ENCODE measurements at places on chromosomes 1 and 21.

DNA sequence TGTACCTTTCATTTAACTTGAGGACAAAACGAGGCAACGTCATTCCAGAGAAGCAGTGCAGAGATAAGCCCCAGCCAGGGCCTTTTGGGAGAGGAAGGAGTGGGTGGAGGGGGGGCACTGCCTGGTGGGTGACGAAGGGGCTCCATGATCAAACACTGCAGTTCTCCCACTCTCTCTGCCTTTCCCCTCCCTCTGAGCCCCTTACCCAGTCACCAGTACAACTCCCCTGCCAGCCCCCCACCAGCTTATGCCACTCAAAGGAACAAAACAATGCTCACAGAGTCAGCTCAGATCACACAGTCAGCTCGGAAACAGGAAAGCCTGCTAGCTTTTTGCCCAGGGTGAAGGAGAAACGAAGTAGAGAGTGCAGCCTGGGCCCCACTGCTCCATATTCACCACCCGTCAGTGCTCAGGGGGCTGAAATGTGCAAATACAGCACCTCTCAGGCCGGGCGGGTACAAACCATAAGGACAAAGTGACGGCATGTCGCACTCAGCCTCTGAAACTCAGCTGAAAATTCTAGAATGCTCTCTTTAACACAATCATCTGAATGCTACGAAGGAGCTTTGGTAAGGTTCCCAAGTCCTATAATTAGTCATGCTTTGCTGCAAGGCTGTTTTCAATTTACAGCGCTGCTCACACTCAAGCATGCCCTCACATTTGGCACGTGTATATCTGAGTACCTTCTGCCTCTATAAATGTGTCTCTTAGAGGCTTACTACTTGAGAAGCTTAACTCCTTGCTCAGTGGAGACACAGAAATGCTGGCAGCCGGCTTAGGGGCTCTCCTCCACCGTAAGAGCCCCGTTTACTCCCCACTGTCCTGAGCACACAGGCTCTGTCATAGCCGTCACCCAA lies 65.8 kb upstream of the RAB4A start:
- DNase-seq: no peak

GRCh38 chr1:111597426-111597825 lies 22.2 kb upstream of the RAP1A start:
- no peak for DNase-seq

- peak; percentile 86 for DNase-seq
Measured at GRCh38 chr1:41898191-41898713, 20.5 kb downstream of the HIVEP3 start.

DNA sequence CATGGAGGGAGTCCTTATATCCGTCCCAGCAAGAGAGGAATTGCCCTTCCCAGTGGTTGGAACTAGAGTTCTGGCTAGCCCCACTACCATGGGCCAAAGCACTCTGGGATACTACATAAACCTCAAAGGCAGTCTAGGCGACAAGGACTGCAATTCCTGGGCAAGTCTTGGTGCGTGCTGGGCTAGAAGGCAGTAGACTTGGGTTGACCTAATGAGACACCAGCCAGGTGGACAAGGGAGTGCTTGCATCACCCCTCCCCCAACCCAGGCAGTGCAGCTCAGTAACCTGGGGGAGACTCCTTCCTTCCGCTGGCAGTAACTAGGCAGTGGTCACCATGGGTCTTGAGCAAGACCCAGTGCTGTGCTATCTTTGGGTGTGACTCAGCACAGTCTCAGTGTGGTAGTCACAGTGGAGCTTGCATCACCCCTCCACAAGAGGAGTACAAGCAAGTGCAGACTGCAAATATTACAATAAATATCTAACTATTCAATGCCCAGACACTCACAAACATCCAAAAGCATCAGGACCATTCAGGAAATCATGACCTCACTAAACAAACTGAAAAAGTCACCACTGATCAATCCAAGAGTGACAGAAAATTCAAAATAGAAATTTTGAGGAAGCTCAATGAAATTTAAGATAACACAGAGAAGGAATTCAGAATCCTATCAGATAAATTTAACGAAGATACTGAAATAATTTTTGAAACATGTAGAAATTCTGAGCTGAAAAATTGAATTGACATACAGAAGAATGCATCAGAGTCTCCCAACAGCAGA lies 84.7 kb upstream of the LYPLAL1 start:
- DNase-seq: no peak

DNA sequence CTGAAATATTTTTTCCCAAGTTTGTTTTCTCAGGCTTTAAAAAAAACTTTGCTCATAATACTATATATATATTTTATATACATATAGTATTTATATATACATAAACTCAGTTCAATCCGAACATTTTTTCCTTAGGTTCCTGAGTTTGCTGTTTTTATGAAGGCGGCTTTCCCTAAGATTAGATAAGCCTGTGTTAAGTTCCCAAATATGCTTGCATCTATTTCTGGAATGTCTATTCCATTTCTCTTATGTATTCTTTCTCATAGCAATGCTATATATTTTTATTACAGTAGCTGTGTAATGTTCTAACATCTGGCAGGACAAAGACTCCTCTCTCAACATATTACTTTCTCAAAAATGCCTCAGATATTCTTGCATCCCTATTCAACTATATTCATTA lies 45.9 kb downstream of the ADSS2 start:
- DNase-seq: no peak

- no peak for DNase-seq
Measured at GRCh38 chr1:160075836-160076235, 5.5 kb upstream of the KCNJ9 start.

DNA sequence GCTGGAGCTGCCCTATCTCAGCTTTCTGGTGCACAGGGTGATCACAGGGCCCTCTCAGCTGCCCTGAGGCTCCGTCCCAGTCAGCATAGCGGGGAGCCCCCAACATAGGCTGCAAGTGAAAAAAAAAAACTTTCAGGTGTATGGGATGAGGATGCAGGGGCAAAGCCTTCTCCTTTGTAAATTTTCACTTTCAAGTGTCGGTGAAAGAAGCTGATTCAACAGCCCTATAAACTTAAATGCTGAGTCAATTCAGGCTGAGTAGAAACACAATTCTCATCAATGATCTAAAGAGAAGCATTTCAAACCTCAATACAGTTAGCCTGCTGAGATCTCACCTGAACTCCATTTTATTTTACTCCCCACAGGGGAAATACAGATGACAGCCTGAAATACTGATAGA lies 171.2 kb downstream of the SEC16B start:
- no peak for DNase-seq

DNA sequence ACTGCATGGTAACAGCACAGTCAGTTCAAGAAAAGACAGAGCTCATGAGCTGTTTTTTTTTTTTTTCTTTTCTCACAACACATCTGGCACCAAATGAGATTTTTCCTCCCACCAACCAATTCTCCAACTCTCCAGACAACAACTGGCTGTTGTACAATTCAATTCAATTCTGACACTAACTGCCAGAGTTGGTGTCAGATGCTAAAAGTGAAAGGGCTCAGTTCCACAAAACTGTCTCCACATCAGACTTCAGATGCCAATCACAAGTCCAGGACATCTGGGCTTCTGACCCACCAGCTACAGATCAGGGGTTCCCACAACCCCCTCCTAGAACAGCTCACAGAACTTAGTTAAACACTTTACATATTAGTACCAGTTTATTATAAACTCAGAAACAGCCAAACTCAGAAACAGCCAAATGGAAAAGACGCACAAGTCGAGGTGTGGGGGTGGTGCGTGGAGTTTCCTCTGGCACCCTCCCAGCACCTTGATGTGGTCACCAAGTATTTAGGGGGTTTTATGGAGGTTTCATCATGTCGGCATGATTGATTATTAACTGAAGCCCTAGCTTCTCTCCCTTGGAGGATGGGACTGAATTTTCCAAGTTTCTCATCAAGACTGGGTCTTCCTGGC lies 39.2 kb upstream of the LRRC8D start:
- peak; percentile 44 for DNase-seq

DNA sequence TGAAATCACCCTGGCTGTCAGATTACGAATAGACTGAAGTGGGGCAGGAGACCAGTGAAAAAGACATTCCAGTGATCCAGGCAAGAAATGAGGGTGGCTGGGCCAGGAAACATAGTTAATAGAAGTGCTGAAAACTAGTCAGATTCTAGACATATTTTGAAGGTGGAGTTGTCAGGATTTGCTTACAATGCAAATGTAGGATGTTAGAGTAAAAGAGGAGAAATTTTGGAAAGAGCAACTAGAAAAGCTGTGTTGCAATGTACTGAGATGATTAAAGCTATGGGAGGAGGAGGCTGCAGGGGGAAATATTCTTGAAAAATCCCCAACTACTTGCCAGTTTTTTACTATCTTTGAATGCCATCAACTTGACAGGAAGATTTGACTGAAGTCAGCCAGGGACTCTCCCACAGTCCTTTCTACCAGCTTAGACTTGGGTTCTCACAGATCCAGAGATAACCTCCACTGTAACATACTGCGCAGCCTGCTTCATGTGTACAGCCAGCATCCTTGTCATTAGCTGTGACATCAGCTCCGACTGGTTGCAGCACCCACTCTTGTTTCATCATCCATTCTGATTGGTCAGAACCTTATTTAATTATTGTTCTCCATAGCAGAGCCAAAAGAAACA lies 109.7 kb downstream of the TSEN15 start:
- DNase-seq: peak; percentile 89

DNA sequence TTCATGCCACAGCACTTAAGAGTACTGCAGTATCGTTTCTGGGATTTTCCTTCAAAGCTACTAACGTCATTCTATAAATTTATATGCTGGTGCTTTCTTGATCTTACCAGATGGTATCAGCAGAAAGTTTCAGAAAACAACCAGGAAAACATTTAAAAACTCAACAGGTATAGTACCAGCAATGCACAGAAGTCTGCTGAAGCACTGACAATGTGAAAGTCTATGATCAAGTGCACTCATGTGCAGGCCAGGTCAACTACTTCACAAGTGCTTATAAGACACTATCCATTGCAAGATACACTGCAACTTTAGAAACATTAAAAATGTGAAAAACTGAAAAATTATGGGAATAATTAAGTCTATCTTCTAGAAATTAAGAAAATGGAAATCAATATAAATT lies 34.7 kb downstream of the LYST start:
- DNase-seq: no peak

GRCh38 chr1:147409886-147410285 lies 131.4 kb upstream of the BCL9 start:
- DNase-seq: no peak

DNA sequence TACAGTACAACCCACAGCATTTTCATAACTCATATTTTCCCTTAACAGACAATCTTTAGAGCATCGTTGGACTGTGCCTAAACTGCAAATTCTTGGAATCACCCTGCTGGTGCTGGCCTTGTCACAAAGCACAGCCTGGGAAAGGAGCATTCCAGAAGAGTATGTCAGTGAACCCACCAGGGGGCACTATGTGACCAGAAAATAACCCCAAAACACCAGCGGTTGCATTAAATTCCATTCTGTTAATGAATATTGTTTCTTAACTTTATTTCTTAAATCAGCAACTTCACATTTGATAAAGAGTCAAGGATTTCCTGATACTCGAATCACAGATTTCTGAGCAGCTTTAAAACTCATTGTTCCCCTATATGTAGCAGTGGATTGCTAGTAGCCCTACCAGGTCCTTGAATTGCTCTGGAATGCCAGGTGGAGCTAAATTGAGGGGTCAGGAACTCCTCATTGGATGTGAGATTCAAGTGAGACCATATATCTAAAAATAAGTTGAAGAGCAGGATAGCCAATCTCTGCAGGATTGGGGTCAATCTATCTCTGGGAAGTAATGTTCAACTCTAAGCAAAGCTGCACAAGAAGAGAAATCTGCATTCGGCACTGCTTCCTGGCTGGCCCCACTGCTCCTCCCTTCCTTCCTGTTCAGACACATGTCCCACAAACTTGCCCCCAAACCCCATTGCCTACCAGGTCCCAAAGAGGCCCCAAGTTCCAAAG lies 12.7 kb upstream of the RAB4A start:
- peak; percentile 64 for DNase-seq

GRCh38 chr1:151324390-151324930 lies 2.8 kb downstream of the PI4KB start:
- DNase-seq: no peak

- DNase-seq: no peak
Measured at GRCh38 chr1:7623842-7624241, 147.3 kb upstream of the VAMP3 start.

GRCh38 chr1:154896771-154897286 lies 26.7 kb upstream of the KCNN3 start:
- DNase-seq: no peak

DNA sequence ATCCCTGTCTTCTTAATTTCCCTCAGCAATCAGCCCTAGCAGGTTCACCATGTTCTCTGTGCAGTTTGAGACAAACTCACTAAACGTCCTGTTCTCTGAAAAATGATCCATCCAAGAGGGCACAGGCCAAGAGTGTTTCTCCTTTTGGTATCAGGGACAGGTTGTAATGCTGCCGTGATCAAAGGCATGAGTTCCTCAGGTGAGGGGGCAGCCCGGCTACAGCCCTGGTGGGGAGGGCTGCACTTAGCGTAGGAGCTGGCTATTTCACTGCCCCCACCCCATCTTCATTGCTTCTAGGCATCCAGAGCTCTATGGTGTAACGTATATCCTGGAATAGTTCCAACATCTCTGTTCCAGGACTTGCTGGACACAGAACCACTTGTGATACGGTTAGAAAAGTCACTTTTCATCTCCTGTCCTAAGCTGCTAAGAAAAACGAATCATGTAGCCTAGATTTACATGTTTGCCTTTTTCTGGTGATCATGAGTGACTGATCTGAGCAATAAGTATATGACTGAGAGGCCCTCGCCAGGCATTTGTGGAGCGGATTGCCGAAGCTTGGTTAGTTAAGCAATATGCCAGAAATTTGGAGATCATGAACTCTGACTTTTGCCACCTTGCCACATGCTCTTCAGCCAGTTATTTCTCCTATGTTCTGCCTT lies 41.1 kb upstream of the SRP9 start:
- DNase-seq: no peak

GRCh38 chr1:165423136-165423535 lies 21.8 kb downstream of the RXRG start:
- no peak for DNase-seq

DNA sequence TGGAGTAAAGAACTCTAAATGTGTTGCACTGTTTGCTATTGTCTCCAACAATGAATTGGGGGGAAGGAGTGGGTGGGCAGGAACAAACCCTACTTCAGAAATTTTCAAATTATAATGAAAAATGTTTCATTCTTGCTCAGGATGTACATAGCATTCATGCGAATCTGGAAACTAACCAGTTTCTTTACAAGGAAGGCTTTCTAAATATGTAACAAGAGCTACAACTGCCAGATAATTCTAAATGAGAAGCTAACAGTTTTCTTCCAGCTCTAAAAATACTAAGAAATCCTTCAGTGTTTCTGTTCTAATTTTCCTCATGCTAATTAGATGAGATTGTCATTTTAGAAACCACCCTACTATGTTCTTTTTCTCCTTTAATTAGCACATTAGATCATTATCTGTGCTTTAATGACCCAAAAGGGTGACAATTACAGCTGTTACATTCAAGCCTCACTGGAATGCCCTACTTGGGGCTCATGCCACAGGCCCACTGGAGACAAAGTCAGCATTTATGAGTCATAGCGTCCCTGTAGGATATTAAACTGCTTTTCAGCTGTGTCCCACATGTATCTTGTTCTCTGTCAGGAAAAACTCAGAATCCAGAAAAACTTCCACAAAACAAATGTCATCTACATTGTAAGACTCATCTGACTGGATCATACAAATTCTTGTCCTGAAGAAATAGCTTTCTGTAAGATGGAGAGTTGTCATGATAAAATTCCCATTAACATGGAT lies 804.6 kb upstream of the CXADR start:
- no peak for DNase-seq
